Stimulated activated CD4-positive, alpha-beta T cell treated with anti-CD3 and anti-CD28 coated beads, Interleukin-1b, Interleukin-23, amount 100 ng/mL, for 4 hours (primary cell): ENCODE measurements at places on chromosomes 5 and 9.

- no peak for DNase-seq
Observed at GRCh38 chr9:103942200-103942599, 151.9 kb upstream of the SMC2 start.

DNA sequence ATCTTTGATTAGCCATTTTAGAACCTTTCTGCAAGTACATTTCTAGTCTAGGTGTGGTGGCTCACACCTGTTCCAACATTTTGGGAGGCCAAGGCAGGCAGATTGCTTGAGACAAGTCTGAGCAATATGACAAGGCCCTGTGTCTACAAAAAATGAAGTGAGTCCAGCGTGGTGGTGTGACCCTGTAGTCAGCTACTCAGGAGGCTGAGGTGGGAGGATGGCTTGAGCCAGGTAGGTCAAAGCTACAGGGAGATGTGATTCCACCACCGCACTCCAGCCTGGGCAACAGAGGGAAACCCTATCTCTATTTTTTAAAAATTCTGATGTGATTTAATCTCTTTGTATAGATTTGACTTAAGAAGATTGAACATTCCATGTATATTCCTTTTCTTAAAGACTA lies 95.7 kb upstream of the FAM120A start:
- DNase-seq = no peak

DNA sequence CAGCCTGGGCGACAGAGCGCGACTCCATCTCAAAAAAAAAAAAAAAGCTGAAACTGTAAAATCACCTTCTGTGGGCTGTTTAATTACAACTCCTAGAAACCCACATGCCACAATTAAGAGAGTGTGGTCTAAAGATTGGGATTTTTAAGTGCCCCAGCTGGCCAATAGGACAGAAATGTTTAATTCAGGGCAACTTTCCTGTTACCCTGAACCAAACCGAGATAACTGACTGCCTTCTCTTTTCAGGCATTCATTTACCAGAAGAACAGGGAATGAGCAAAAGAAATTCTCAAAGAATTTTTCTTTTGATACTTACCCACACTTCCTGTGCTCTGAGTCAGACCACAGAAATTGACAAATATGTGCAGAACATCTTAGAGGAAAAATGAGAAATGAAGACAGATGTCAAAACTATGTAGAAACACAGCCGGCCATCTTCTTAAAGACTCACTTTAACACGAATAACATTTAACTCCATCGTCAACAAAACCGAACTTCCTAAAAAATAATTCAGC lies 221.3 kb upstream of the DAPK1 start:
- no peak for DNase-seq

DNA sequence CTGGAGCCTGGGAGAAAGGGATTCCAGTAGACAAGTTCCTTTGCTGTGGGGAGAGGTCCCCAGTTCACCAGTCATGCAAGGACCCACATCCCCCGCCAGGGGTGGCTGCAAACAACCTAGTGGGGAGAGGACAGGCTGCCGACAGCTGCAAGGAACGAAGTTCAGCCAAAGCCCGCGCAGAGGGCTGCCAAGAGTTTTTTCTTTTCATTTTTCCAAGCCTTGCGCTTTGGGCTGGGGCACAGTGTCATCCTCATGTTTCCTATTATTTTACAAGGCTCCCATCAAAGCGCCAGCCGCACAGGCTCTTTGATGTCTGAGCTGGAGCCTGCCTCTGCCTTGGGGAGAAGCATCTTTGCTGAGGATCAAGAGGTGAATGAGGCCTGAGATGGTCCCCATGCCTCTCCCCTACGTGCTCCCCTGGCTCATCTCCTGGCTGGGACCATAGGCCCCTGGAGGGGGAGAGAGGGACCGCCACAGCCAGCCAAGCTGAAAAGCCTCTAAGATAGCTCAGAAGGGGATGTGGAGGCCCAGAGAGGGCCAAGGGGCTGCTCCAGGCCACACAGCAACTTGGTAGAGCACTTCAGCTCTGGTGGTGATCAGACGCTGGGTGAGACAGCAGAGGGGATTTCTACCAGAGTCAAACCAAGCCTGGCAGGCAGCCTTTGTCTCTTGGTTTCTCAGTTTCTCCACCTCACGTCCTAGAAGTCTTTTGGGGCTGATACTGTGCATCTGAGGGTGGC lies 50.4 kb upstream of the SYNPO start:
- no peak for DNase-seq

GRCh38 chr5:112549127-112549526 lies 130.1 kb upstream of the EPB41L4A start:
- no peak for DNase-seq

GRCh38 chr9:91174772-91175171 lies 186.9 kb downstream of the AUH start:
- no peak for DNase-seq

DNA sequence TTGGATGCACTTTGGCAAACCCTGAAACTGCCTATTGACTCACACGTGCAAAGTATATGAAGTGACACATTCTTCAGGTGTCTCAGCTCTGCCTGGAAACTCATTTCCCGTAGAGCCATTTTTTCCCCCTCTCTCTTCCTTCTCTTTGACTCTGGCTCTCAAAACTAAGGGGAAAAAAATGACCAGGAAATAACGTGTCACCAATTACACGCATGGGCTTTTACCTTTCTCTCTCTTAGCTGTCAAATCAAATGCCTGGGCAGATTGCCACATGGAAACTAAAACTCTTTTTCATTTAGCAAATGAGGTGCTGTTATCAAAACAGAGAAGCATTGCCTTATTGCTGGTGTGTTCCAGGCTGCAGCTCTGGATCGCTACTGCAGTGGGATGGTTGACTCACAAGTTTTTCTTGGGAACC lies 18.3 kb upstream of the IFNK start:
- DNase-seq = no peak

DNA sequence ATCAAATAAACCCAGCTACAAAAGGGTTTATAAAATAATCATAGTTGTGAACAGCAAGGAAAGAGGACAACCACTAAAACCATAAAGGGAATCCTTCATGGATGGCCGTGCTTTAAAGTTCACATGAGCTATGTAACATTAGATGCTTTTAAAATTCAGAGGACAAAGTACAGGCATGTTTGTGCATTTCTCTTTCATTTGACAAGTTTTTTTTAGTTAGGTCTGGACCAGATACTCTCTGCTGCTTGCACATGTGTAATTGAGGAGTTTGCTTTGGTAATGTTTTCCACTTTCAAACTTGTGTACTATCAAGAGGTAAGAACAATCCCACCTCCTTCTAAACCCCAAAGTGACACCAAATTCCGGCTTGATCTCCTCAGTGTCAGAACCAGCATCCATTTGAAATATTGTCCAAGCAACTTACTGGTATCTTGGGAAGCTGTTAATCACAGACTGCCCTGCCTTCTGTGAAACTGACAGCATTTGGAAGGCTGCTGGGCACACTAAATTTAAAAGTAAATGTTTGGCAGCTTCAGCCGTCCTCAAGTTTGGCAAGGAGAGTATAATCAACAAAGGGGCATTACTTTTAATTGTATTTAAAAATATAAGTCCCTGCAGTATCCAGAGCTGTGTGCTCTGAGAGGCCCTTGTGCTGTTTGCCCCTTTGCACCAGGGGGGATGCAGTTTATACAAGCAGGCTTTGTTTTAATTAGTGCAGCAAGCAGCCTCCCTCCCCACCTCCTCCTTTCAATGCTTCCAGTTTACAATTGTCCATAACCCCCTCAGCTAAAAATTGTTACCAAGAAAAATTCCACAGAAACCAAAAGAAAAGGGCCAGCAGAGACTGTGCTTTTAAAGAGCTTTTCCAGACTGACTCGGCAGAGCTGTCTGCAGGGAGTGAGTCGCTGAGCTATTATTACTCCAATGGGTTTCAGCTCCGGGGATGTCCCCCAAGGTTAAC lies 328.3 kb upstream of the MPDZ start:
- no peak for DNase-seq

GRCh38 chr9:38434853-38435252 lies 10.6 kb upstream of the IGFBPL1 start:
- no peak for DNase-seq

DNA sequence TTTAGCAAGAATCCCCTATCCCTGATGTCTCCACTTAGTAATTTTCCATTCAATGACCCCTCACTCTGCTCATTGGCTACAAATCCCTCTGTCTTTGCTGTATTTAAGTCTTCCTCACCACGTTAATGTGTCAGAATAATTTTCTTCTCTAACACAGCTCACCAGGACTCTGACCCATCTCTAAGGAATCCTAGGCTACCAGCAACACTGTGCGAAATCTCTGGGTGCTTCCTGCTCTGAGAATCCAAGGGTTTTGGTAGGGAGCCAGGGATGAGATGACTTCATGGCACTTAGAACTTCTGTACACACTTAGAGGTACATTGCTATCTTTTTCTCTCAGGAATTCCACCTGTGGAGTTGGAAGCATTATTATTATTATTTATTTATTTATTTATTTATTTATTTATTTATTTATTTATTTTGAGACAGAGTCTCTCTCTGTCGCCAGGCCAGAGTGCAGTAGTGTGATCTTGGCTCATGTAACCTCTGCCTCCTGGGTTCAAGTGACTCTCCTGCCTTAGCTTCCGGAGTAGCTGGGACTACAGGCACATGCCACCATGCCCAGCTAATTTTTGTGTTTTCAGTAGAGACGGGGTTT lies 53.5 kb downstream of the FOXI1 start:
- no peak for DNase-seq

GRCh38 chr9:134995792-134996120 lies 78.0 kb upstream of the FCN1 start:
- no peak for DNase-seq

- DNase-seq = no peak
Observed at GRCh38 chr9:77946969-77947620, 84.5 kb downstream of the GNAQ start.

- DNase-seq = no peak
Observed at GRCh38 chr9:69555802-69556201, 116.4 kb downstream of the APBA1 start.

- DNase-seq = no peak
Observed at GRCh38 chr5:10366310-10367272, 13.1 kb downstream of the MARCHF6 start.

GRCh38 chr5:154351566-154351965 lies 94.2 kb upstream of the SAP30L start:
- DNase-seq = no peak

DNA sequence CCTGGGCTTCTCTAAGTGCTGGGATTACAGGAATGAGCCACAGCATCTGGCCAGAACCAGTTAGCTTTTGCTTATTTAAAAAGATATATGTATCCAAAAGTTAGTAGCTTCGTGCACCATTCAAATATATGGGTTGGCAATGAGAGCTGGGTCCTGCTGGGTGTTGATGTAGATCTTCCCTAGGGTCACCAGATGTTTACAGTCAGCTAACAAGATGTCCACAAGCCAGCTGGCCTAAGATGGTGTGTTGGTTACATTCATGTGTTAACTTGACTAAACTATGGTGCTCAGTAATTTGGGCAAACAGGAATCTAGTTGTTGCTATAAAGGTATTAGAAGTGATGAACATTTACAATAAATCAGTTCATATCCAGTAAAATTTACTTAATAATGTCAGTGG lies 948.6 kb upstream of the EDIL3 start:
- DNase-seq = no peak

- no peak for DNase-seq
Observed at GRCh38 chr9:86795047-86795442, 152.3 kb downstream of the GAS1 start.

GRCh38 chr9:86187121-86187520 lies 72.3 kb downstream of the C9orf153 start:
- no peak for DNase-seq

DNA sequence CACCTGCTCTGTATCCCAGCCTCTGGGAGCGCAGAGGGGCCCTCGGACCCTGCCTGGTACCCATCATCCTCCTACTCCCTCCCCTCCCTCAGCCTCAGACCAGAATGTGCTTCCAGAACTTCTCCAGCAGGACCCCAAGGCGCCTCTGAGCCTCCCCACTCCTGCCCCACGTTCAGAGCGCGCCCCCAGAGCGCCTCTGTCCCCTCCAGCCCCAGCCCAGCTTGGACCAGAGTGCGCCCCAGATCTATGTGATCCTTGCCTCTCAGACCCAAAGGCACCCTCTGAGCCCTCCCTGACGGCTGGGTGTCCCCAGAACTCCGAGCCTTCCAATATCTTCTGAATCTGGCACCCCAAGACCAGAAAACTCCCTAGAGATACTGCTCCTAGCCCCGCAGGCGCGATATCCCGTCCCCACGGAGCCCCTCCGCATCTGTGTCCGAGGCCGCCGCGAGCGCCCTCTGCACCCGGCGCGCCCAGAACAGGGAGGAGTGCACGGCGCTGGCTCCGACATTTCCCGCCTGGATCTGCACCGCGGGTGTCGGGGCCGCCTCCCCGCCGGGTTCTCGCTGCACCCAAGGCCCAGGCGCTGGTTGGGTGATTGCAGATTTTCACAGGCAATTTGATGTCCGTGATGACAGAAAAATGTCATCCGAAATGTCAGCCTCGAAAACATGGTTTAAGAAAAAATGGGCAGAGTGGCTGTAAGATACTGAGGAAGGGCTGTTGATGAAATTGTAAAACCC lies 522 bp downstream of the BHMT start:
- no peak for DNase-seq

DNA sequence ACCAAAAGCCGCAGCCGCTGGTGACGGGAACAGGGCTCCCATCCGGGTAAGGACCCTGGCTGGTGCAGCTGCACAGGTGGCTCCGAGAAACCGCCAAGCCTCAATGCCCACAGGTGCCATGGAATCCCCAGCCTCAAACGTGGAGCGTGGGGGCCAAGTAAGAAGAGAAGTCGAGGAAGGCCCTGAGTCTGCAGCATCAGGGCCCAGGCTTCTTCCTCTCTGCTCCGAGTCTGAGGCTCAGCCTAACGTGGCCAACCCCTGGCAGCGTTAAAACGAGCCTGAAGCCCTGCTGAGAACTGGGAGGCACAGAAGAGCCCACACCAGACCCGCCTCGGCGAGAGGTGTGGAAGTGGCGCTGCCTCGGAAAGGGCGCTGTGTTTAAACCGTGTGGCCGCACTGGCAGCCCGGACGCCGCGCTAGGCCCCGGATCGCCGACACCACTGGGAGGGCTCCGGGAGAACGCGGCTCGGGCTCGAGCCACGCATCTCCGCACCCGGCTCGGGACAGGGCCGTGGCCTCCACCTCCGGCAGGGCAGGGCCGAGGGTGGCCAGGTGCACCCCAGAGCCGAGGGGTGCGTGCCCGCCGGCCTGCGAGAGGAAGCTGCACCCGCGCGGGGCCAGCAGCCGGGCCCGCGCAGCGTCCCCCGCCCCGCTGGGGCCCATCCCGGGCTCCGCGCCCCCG lies 730 bp downstream of the ZMYND19 start:
- no peak for DNase-seq

- no peak for DNase-seq
Observed at GRCh38 chr9:125332527-125332926, 70.9 kb downstream of the GAPVD1 start.

GRCh38 chr5:124661317-124662141 lies 84.9 kb downstream of the ZNF608 start:
- DNase-seq = no peak
